ENCODE measurements at places on chromosomes 6 and 20.

DNA sequence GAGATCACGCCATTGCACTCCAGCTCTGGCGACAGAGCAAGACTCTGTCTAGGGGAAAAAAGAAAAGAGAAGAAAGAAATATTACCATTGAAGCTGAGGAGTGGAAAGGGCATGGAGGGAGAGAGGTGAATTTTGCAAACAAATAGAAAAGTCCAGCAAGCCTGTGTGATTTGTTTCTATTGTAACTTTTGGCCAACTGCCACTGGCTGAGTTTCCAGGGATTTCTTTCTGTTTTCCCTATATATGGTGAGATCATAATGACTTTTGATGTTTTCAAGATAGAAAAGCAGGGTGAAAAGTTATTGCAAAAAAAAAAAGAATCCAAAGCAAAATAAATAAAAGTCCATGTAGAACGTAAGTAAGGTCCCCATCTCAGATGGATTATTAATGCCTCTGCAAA is 184.2 kb upstream of the RALGAPA2 start:
- DNase-seq = no peak

- DNase-seq = no peak
Observed at GRCh38 chr20:58751979-58752378, 59.4 kb downstream of the NPEPL1 start.

DNA sequence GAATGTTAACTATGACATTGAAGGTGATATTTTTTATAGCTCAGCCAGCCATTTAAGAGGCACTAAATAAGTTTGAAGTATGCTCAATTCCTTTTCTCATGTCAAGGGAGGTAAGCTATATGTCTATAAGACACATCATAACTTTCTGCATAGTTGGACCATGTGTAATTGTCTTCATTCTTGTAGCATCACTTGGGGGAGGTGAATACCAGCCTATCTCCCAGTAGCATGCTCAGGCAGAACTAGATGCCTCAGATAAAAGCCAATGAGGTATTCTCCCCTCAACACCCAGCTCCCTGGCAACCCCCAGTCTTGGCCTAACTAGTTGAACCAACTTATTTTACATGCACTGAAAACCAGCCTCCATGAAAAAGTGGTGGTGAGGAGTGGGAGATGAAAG is 158.3 kb upstream of the JAG1 start:
- DNase-seq = no peak

DNA sequence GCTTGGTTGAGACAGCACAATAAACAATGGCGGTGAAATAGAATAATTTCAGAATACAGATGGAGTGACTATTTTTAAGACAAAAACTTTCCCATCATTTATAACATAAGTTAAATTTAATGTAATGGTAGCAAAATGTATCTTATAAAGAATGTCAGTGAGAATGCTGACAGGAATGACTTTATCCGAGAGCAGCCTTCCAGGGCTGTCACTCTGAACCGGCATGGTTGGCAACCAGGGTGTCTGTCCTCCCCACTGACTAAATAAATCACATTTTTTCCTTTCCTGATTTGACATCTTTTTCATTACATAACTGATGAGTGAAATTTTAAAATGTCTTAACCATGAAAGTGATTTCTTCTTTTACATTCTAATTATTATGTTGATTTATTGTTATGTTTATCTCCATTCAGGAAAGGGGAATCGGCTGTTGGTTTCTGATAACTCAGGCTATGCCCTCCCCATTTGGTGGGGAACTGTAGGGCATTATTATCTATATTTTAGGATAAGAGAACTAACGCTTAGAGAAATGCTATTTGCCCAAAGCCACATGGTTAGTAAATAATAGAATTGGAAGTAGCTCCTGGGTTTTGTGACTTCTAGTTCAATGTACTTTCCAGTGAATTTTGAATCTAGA is 109.2 kb upstream of the OGFRL1 start:
- no peak for DNase-seq

GRCh38 chr6:111845441-111845871 is 27.8 kb downstream of the FYN start:
- DNase-seq = no peak
